MCF 10A (cell line): ENCODE measurements at places on chromosomes 7 and 10. TPM values are rescaled to one million over a fixed set of nuclear protein-coding genes. Genes with fewer than 3 reads are reported as not detected.

- DNase-seq, result peak; percentile 96
Observed at GRCh38 chr10:127151981-127152699, 44.3 kb downstream of the INSYN2A start.

- DNase-seq, result no peak
Observed at GRCh38 chr7:89606511-89606910, 547.8 kb upstream of the STEAP1 start.

DNA sequence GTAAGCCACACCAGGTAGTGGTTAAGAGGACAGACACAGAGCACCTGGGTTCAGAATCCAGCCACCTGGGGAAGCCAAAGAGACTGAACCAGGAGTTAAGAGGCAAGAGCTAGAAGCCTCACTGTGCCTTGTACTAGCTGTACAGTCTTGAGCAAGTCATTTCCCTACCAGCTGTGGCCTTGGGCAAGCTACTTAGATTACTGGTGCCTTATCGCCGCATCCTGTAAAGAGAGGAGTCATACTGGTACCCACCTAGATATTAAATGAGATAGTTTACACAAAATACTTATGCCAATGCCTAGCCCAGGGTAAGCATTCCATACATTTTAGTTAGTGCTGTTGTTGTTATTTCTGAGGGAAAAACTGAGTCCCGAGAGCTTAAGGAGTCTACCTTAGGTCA is 47.7 kb downstream of the HABP2 start:
- no peak for DNase-seq

- no peak for DNase-seq
Observed at GRCh38 chr7:80957226-80957777, 38.5 kb upstream of the SEMA3C start.

DNA sequence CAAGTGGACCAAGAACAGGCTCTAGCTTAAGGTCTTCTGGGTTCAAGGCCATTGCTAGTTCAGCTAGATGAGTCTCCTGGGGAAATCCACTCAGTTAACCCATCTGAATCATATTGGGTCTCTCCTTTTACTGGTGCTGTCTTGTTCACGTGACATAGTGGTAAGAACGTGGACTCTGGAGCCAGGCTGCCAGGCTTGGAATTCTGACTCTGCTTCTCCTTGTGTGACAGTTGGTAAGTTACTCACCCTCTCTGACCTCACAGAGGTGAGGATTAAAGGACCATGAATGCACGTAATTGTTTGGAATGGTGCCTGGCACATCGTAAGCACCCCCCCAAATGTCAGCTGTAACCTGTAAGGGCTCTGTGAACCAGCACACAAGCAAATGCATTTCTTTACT is 9.7 kb upstream of the CALU start:
- DNase-seq, result no peak

The SLC35G1 gene
- total RNA-seq, result 3.2 and 4.9 TPM in 2 replicates

DNA sequence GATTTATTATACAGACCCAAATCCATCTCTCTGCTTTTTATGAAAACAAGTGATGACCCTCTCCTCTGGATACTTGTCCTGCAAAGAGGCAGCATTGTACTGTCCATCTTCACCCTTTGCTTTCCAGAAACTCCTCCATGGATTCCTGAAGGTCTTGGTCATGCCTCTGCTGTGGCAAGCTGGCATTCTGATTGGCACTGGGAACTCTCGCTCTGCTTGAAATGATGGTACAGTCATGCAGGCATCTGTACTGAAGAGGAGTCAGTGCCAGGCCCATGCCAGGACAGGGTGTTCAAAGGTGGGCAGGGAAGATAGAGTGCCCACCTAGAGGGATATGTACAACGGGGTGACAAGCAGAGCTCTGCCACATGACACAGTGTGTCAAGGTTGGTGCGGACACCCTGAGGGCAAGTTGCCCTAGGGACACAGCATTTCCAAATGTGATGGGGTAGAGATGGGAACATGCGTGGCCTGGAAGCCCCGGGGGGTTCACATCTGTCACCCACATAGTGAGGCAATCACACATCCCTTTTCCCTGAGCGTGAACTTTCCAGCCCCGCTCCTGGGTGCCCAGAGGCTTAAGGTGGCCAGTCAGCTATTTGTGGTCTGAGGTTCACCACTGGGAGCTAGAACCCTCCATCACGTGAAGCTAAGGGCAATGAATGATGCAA is 235.7 kb upstream of the TCERG1L start:
- no peak for DNase-seq

The OR2A7 gene
- total RNA-seq, result 10.0 and 13.6 TPM in 2 replicates

The KIAA1549 gene
- 7.1 and 8.4 TPM in 2 replicates for total RNA-seq

DNA sequence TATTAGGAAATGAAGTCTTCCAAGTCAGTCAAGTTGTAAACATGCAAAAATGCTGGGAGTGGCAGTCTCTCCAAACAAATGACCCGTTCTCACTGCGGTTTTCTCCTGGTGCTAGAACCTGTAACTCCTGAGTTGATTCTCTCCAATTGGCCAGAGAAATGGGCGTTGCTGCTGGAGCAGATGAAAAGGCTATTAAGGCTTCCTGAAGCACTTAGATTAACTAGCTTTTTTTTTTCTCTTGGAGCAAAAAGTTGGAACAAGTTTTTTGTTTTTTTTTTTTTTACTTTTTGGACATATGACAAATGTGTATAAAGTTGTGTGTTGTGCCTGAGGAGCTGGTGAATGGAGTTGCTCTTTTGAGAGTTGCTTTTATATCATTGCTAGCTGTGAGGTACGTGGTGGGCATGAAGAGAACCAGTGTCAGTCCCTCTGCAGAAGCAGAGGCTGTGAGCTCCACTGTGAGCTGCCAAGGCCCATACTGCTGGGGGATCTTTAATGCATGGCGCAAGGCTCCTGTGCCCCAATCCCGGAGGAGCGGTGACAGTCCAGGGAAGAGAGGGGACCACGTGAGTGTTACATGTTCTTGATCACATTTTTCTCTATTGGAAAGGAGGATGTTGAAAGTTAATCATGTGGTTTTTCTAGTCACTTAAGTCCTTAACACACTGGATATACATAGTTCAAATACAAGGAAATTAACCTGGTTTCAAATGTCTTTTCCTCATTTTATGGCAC is 393.6 kb upstream of the GALNT17 start:
- DNase-seq, result peak; percentile 10

- DNase-seq, result no peak
Observed at GRCh38 chr7:39921506-39922175, 28.4 kb upstream of the CDK13 start.

- DNase-seq, result no peak
Observed at GRCh38 chr7:140232957-140233917, 56.5 kb upstream of the KDM7A start.

GRCh38 chr7:19312416-19312815 is 167.2 kb upstream of the FERD3L start:
- DNase-seq, result no peak

The TRPV5 gene
- total RNA-seq, result not detected in 2 replicates

DNA sequence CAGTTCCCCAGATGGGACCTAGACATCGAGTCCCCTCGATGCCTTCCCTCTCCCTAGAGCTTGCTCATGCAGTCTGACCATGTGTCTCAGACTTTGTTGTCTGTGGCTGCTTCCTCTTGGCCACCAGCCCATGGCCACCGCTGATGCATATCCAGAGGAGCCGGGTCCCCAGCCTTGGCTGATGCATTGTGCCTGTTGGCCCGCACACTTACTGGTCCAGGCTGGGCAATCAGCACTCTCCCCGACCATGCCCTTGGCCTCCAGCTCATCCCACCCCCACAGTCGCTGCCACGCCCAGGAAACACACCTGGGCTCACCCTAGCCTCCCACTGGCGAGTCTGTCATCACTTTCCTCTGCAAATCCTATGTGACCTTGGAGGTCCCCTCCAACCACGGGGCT is 10.1 kb downstream of the NPC1L1 start:
- peak; percentile 6 for DNase-seq

DNA sequence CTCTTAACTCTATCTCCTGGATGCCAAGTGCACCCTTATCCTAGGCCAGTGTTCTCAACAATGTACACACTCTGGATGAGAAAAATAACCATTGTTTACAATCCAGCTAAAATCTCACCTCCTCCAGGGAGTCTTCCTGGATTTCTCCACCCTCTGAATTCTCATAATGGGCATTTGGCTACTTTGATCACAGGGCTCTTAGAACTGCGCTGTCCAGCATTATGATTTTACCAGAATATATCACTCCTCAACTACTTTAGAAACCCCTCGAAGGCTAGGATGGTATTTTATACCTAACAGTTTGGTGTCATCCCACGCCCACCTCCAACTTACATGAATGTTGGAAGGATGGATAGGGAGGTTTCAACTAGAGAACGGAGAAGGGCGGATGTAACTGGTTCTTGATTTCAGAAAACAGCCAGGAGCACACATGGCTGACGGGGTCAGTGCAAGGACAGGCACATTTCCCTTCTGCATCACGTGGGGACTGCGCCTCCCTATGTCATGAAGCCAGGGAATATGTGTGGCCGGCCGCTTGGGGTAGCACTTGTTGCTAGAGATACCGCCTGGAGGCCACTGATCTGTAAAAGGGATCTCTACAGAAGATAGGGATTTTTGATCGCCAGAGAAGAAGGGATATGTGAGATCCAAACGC is 1.2 kb upstream of the ATP6V0E2 start:
- DNase-seq, result peak; percentile 61

GRCh38 chr7:88669913-88670312 is 89.6 kb upstream of the ZNF804B start:
- no peak for DNase-seq

DNA sequence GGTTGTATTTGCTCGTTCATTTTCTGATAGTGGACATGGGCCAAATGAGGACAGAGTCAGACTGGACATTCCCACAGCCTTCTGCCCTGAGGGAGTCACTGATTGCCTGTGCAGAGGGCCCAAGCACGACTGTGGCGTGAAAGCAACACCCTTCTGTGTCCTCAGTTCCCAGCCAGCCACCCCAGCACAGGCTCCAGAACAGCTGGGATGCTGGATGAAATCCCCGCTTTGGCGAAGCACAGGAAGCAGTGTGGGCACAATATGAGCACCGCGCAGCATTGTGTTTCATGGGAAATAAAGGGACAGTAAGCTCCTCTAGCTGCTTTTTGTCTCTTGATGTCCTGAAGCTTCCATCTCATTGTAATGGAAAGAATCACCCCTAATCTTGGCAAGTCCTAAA is 20.5 kb downstream of the TRIL start:
- no peak for DNase-seq

GRCh38 chr7:138006106-138006505 is 4.2 kb upstream of the CREB3L2 start:
- DNase-seq, result no peak

DNA sequence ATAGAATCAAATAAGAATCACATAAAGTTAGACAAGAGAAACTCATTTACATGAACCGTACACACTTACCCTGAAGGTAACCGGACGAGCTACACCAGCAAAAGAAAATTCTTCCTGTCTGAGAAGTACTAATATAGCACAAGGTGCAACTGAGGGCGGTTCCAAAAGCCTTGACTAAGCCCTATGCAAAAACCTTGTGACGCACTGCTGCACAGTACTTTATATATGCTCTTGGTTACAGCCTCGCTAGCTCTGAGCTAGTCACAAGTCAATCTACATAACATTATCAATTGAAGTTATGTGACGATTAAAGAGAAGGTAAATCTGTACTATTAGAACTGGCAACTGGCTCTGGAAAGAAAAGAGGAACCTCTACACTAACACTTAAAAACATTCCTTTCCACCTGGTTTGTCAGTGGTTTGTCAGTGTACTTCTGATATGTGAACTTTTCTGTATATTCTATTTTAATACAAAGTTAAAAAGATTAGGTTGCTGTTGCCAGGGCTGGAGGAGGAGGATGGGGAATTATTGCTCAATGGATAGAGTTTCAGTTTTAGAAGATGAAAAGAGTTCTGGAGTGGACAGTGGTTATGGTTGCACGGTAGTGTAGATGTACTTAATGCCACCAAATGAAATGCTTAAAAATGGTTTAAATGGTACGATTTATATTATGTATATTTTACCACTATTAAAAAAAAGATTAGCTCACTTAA is 21.6 kb downstream of the NT5C3A start:
- peak; percentile 86 for DNase-seq

GRCh38 chr7:18387191-18387735 is 108.3 kb upstream of the HDAC9 start:
- DNase-seq, result no peak

DNA sequence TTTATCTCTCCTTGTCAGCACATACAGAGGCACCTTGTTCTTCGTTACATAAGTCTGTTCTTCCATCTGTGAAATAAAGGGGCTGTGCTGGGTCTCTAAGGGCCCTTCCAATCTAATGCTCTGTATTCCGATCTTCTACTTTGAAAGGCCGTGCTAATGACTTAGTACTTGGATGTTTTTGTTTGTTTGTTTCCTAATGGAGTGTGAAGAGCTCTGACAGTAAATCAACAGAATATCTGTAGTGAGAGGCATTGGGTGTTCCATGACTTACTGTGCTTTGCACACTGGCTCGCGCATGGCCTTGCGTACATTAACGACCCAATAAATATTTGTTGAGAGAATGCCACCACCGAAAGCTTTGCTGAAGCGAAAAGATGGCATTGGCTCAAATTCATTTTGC is 162.1 kb downstream of the CHN2 start:
- DNase-seq, result no peak

The PON3 gene
- total RNA-seq, result not detected in 2 replicates

The DGKB gene
- not detected in 2 replicates for total RNA-seq

DNA sequence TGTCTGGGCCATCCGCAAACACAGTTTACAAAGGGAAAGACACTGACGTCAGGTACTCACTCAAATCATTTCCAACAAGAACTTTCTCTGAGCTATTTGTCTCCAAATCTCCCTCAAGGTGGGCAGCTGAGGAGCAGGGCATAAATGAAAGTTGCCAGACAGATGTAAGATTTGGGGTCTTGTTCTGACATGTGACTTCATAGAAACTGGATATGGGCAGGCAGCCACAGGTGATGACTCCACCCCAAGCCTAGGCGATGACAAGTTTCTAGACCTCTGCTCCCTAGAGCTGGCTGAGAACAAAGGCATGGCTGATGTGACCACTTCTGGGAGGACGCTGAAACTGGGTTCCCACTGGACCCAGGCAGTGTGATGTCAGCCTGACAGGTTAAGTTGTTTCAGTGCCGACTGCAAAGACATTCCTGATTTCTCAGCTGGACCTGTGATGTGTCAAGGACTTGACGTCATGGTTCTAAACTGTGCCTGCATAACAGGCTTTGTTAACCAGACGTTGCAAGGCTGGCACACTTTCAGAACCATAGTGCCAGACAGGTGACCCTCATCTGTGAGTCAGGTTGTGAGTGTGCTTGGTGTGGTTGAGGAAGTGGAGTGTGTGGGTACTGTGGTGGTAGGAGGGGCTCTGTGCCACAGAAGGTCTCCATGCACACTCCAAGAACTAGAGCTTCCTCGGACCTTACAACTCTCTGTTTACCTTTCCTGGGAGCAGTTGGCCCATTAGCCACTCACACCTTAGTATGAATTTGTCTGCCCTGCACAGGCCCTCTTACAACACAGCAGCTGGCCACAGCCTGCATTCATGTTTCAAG is 39.9 kb upstream of the EBF3 start:
- no peak for DNase-seq

DNA sequence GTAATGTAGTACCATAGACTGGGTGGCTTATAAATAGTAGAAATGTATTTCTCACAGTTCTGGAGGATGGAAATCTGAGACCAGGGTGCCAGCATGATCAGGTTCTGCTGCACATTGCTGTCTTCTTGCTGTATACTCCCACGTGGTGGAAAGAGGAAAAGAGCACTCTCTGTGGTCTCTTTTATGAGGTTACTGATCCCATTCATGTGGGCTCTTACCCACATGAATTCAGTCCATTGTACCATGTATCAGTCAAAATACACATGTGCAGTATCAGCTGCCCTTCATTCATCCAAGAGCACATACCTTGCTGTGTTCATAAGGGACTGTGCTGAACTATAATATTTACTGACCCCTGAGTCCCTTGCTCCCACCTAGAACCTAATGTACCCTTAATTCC is 17.1 kb downstream of the PNLIPRP2 start:
- DNase-seq, result no peak
